Germinal center (tissue), 1 donor: ENCODE measurements at places on chromosomes 6 and 20.
A peak's percentile ranks its signal among the peaks of the same experiment; 100 is the strongest.

DNA sequence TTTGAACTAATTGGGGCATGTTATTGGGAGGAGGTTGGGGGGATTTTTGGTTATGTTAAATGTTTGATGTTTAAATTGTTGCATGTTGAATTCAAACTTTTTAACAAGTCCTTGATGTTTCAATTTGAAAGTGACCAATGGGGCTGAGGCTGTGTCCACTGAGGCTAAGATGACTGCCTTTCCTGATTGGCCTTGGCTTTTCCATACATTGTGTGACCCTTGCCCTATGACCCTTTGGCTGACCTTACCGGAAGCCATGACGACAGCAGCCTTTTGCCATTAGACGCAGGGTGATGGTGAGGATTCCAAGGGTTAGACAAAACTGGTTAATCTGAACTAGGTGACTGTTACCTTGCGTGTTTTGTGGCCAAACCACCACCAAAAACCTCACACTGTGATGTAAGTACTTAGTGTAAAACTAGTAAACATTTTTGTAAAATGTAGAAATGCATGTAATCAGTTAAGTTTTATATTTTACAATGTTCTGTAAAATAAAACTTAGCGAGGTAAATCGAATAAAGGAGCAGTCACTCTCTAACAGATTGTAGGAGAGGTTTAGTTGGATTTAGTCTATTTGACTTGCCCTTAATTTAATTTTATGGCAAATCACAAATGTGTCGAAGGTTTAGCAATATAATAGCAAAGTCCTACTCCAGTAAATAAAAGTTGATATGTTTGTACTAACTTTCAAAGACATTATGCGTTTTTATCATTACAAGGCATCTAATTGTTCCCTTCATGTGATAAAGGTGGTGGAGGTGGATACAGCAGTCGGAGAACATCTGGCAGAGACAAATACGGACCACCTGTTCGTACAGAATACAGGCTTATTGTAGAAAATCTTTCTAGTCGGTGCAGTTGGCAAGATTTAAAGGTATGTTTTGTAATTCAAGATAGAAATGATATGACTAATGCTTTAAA is 1.6 kb downstream of the SRSF6 start:
- DNase-seq = no peak

- no peak for DNase-seq
These were observed 92.0 kb downstream of the ATXN1 start for GRCh38 chr6:16669227-16669626.

DNA sequence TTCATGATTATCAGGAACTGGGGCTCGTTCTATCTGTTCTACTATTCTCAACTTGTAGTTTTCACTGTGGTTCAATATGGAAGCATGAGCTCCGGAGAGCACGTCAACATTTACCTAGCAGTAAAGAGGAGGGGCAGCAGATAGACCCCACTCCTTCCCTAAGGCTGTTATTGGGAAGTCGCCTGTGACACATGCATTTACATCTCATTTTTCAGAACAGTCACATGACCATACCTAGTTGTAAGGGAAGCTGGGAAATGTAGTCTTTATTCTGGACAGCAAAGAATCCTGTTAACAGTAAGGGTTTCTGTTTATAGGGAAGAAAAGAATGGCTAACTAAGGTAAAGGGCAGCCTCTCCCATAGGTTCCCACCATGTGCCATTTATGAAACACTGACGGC is 158.3 kb downstream of the ZFP64 start:
- no peak for DNase-seq

DNA sequence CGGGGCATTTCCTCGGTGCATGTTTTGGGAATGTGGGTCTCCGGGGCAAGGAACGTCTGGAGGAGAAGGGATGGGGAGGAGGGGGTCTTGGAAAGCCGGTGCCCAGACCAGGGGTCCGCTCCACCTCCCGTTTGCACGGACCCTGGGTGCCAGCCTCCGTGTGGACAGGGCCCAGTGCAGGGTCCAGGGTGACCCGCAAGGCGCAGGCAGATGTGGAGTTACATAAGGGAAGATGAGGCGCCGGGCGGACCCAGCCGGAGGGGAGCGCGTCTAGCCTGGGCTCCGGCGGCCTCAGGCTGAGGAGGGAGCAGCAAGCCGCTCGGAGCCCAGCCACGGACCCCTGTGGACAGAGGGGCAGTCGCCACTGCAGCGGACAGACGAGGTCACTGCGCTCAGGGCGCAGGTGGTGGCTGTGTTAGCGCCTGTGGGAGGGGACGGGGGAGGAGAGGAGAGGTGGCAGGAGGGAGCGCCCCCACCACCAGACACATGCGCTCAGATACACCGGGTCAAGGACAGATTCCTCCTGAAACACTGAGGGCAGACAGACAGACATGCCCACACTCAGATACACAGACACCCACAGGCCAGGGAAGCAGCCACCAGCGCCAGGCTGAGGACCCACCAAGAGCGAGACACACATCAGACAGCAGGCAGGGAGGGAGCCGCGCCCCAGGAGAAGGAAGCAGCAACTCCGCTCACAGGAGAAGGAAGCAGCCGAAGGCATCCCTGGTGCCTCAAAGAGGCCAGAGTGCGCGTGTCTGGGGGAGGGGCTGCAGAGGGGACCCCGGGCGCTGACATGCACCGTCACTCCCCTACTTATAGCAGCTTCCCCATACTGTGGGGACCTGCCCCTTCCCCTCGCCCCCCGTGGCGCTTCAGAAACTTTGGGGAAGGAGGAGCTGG is 839 bp upstream of the HRH3 start:
- DNase-seq = no peak

GRCh38 chr6:6588064-6588923 is at the start of gene LY86:
TSS of gene LY86 (plus strand) at chr6:6588720. CDS start at chr6:6588735, 15 bp downstream.
- DNase-seq = peak; percentile 77

DNA sequence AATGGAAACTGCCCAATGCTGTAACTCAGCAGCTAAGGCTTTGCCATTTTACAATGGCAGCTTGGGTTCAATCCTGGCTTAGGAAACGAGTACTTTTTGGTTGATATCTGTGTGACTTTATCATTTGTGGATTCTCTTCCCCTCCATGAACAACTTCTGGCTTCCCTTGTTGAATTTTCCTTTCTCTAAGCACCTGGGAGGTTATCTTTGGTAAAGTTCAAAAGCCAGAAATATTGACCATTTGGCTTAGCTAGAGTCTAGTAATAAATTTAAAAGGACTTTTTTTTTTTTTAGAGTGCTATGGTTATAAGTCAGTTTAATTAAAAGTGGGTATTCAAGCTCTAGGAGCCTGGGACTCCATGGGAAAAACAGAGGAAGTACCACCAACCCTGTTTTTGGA is 31.7 kb upstream of the TPD52L1 start:
- no peak for DNase-seq

DNA sequence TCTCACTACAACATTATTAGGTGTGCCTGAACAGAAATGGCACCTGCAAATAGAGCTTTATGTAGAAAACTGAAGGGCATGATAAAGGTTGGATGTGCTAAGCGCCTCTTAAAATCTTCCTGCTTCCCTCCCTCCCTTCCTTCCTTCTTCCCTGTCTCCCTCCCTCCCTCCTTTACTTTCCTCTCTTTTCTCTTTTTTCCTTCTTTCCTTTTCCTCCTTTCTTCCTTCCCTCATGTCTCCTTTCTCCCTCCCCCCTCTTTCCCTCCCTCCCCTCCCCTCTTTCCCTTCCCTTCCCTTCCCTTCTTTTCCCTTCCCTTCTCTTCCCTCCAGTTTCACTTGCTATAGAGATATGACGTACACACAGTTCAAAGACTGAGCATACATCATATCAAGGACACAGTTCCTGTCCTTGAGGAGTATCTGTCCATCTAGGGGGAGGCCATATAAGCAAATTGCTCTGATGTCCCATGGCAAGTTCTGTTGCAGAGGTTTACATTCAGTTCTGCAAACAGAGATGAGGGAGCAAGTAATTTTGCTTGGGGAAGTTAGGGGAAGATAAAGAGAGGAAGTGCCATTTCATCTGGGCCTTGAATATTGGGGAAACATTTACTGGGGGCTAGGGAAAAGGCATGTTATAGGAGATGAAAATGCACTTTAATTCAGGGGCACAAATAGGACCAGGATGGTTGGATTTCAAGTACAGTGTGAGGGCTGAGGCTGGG is 79.0 kb upstream of the EEF1E1 start:
- DNase-seq = no peak

DNA sequence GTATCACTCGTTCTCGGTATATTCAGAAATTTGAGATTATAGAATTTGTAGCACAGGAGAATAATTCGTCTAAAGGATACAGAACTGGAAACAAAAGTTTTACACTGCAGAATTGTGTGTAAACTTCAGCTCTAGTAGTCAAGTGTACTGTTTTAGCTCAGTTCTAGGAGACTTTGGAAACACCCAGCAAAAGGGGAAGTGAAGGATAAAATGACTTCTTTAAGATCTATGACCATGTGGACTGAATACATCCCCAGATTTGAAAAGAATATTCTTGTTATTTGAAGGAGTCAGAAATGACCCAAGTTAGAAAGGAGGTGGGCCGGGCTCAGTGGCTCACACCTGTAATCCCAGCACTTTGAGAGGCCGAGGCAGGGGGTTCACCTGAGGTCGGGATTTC is 174.0 kb upstream of the FOXQ1 start:
- no peak for DNase-seq

DNA sequence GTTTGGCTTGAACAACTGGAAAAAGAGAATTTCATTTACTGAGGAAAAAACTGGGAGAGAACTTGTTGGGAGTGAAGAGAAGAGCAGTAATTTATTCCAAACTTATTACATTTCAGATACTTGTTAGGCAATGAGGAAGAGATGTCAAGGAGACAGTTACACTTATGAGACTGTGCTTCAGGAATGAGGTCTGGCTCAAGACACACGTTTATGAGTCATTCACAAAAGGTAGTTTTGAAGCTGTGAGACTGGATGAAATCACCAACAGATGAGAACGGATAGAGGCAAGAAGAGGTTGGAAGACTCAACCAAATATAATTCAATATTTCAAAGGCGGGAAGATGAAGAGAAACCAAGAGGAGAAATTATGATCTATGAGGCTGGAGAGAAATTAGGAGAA is 70.6 kb upstream of the DEFB112 start:
- DNase-seq = no peak

DNA sequence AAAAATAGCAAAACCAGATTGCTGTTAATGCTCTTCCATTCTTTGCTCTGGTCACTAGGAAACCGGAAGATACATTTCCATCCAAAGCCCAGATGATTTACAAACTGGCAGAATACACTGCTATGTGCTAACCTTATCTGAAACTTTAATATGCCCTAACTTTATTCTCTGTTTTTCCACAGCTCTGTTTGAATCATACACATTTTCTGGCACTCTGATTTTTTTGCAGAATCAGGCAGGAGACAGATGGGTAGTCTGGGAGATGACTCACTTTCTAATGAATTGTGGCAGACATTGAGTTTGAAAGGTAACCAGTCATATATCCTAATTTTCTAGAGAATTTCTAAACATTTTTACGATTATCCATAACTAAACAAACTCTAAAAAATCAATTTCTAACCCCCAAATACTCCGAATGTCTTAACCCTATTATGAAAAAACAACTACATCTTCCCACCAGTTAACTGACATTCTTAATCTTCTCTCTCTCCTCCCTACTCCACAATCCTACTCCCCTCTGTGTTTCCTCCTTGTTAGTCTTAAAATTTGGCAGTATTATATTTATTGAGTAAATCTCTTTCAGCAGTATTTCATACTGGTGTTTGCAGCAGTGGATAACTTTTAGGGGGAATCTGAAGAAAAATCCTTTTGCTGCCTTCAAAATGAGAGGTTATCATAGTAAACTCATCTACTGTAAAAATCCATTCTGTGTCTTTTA is 63.5 kb downstream of the MAN1A1 start:
- no peak for DNase-seq

DNA sequence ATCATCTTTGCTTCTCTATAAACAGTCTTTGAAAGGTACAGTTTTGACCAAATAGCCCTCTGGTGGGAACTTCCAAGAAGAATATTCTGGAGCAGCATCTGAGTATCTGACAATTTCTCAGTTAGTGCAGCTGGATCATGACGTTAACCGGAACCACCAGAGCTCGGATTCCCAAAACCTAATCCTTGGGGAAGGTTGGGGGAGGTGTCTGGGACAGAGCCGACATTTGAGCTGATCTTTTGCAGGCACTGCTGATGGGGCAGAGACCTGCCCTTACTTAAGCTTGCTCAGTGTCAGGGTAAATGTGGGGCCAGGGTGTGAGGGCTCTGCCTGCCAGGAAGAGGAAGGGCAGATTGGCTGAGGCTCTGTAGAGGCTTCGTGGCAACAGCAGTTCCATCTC is 416.6 kb downstream of the DHX35 start:
- no peak for DNase-seq

- no peak for DNase-seq
These were observed 109.1 kb downstream of the PRDM1 start for GRCh38 chr6:106194949-106195921.

GRCh38 chr6:138535728-138536455 is 36.6 kb upstream of the NHSL1 start:
- no peak for DNase-seq

GRCh38 chr20:33915726-33916331 is 77.9 kb upstream of the RALY start:
- DNase-seq = peak; percentile 69

- no peak for DNase-seq
These were observed 48.4 kb downstream of the GCNT2 start for GRCh38 chr6:10569392-10570127.

GRCh38 chr6:138909975-138910374 is 78.1 kb downstream of the REPS1 start:
- DNase-seq = no peak

- DNase-seq = no peak
These were observed 48.5 kb downstream of the RPF2 start for GRCh38 chr6:111030008-111031007.

- DNase-seq = no peak
These were observed 26.4 kb upstream of the BMP5 start for GRCh38 chr6:55901765-55902270.

GRCh38 chr6:134816780-134817179 is 133.1 kb downstream of the ALDH8A1 start:
- no peak for DNase-seq

DNA sequence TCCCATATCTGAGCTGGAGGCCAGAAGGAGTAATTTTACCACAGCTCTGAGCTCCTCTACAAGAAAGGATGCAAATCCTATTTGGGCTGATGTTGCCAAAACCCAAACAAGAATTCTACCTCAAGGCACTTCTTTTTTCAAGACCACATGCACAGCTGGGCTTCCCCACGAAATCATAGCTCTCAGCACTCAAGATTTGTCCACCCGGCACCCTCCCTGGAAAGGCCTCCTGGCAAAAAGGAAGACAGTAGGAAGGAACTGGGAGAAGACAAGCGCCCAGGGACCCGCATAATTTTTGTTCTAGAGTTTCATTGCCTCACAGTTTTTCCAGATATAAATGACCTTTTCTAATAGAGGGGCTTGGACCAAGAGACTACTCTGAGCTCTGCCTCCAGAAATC is 90.5 kb downstream of the BANF2 start:
- no peak for DNase-seq

- DNase-seq = no peak
These were observed 21.3 kb upstream of the UTRN start for GRCh38 chr6:144263786-144264185.

DNA sequence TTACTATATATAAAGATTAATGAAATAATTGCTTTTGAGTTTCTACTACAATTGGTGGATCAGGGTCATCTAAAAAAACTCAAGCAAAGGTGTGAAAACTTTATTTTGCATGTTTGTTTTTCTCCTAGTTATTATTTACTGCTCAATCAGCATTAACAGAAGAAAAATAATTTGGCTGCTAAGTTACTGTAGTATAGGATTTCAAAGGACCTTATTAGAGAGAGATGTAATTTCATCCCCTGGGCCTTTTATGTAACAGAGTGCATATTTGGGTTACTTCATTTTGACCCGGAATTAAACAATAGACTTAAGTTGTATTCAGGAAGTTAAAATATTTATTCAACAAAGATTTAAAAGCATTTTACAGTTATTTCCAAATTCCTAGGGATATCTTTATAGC is 49.8 kb downstream of the EYA4 start:
- DNase-seq = no peak

GRCh38 chr20:51014797-51015722 is 7.8 kb downstream of the KCNG1 start:
- DNase-seq = peak; percentile 51
